ENCODE measurements at places on chromosomes 4 and X. TPM values are rescaled to one million over a fixed set of nuclear protein-coding genes. Genes with fewer than 3 reads are reported as not detected.

SLC2A9 gene
- 0.80 TPM for total RNA-seq

HOPX gene
- total RNA-seq, result not detected

FAM47B gene
- not detected for total RNA-seq

TMEM47 gene
- 8.2 TPM for total RNA-seq

CPLX1 gene
- not detected for total RNA-seq

ITIH6 gene
- not detected for total RNA-seq

SMIM10 gene
- total RNA-seq, result 5.5 TPM

TBC1D25 gene
- total RNA-seq, result 10.7 TPM

NMU gene
- total RNA-seq, result 8.2 TPM

FHIP1A gene
- total RNA-seq, result 8.5 TPM

GLRA3 gene
- not detected for total RNA-seq

NEUROG2 gene
- not detected for total RNA-seq

VEGFC gene
- 11.0 TPM for total RNA-seq

CXorf51A gene
- total RNA-seq, result not detected

DCLK2 gene
- total RNA-seq, result 5.2 TPM

GRPR gene
- 0.29 TPM for total RNA-seq

ASB9 gene
- total RNA-seq, result 9.6 TPM

GAGE2A gene
- not detected for total RNA-seq

TBC1D19 gene
- 30.4 TPM for total RNA-seq

ATP1B4 gene
- total RNA-seq, result not detected

AREG gene
- total RNA-seq, result 149 TPM

SLITRK4 gene
- 1.7 TPM for total RNA-seq

FGF2 gene
- 17.4 TPM for total RNA-seq

CCKAR gene
- total RNA-seq, result not detected

MAGEC3 gene
- not detected for total RNA-seq

PPP1R2C gene
- not detected for total RNA-seq

CFAP299 gene
- not detected for total RNA-seq

All from epithelial cell of proximal tubule (primary cell).